Fibroblast of the aortic adventitia (primary cell): ENCODE measurements at places on chromosomes 5 and 9. TPM values are rescaled to one million over a fixed set of nuclear protein-coding genes. Genes with fewer than 3 reads are reported as not detected.

- DNase-seq, result no peak
Observed at GRCh38 chr5:96144289-96144688, 182.6 kb upstream of the ELL2 start.

The RNF20 gene
- total RNA-seq, result 37.7 and 59.9 TPM in 2 replicates

The PPP2R2B gene
- 1.6 TPM in 1 of 2 replicates, not detected in the other for total RNA-seq

GRCh38 chr9:99272836-99273235 is 50.8 kb downstream of the SEC61B start:
- DNase-seq, result no peak

GRCh38 chr5:14110196-14110595 is 32.9 kb upstream of the TRIO start:
- DNase-seq, result peak; percentile 61

DNA sequence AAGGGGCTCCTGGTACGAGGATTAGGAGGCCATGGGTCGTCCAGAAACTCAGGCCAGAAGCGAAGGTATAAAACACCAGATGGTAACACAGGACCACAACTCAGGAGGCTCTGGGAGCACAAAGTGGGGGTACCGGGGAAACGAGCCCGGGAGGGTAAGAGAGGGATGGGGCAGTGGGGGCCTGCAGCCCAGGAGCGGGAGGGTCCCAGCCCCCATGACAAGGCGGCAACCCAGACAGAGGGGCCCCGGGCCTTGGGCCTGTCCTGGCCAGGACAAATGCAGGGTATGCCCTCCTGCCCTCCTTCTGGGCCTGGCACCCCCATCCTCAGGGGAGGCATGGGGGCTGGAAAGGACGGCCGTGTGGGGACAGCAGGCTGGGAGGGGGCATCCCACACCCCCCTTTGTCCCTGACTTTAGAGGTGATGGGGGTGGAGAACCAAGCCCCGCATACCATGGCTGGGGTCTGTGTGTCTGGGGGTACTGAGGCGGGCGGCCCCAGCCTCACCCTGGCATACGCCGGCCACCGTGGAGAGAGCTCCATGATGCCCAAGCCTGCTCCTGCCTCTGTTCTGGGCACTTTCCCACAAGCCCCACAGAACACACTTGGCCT is 47.0 kb upstream of the EXOC3 start:
- DNase-seq, result no peak

- peak; percentile 43 for DNase-seq
Observed at GRCh38 chr9:130114741-130115140, 57.5 kb upstream of the NCS1 start.

DNA sequence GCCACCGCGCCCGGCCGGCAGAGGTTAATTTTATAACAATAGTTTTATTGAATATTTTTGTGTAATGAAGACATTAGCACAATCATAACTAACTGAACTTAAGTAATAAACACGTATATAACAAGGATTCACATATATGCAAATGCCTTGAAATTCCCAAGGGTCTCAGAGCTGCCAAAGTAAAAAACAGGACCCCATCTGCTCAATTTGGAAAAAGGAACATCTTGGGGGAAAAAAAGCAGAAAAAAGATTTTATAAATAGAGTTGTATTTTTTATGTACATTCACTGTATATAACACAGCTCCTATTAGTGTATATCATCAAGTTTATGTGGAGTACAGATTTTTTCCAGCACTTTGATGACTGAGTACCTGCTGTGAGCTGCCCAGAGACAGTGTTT is 366.7 kb downstream of the BRINP1 start:
- no peak for DNase-seq

GRCh38 chr5:12854386-12854785 is 950.1 kb upstream of the CTNND2 start:
- no peak for DNase-seq

The LHX2 gene
- not detected in 2 replicates for total RNA-seq

The WWC1 gene
- total RNA-seq, result 0.45 and 2.7 TPM in 2 replicates

The TXNDC8 gene
- not detected in 2 replicates for total RNA-seq

DNA sequence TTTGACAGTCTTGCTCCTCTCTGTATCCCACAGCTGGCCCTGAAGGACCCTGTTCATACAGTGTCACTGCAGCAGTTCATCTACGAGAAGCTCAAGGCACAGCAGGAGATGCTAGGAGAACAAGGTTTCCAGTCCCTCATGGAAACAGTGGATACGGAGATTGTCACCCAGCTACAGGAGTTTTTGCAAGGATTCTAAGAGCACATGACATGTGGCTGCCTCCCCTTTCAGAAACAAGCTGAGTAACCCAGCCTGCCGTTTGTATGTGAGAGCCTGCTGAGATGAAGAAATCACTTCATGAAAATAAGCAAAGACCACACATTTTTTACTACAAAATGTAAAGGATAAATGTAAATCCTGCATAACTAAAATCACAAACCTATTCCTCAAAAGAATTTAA is 48.5 kb downstream of the LRRC70 start:
- no peak for DNase-seq

The PCDHGB7 gene
- total RNA-seq, result 16.7 and 22.1 TPM in 2 replicates

DNA sequence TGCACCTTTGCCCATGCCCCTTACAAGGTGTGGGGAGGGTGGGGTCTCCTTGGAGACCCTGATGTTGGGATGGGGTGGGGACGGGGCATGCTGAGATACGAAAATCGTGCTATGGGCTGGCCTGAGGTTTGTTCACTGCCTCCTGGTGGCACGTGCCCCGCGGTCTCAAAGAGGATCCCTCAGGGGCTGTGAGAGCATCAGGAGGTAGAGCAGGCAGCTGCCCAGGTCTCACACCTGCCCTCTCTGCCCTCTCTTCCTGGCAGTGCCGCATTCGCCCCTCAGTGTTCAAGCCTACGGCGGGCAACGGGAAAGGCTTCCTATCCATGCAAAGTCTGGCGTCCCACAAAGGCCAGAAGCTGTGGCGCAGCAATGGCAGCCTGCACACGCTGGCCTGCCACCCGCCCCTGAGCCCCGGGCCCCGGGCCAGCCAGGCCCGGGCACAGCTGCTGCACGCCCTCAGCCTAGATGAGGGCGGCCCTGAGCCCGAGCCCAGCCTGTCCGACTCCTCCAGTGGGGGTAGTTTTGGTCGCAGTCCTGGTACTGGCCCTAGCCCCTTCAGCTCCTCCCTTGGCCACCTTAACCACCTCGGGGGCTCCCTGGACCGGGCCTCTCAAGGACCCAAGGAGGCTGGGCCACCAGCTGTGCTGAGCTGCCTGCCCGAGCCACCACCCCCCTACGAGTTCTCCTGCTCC is 6.7 kb downstream of the N4BP3 start:
- DNase-seq, result no peak

DNA sequence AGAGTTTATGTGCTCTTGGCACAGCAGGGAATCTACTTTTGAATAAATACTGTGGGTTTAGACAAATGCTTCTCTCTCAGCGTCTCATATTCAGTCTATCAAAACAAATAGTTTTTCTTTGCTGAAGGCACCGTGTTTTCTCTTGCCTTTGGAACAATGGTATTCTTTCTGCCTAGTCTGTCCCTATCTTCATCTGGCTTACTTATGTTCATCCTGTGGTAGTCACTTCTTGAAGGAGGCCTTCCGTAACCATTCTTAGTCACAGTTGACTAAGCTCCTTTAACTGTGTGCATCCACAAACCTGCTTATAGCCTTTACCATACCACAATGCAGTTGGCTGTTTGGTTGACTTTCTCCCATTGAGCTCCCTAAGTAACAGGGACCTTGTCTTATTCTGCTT is 45.9 kb downstream of the LARP1 start:
- DNase-seq, result peak; percentile 64

DNA sequence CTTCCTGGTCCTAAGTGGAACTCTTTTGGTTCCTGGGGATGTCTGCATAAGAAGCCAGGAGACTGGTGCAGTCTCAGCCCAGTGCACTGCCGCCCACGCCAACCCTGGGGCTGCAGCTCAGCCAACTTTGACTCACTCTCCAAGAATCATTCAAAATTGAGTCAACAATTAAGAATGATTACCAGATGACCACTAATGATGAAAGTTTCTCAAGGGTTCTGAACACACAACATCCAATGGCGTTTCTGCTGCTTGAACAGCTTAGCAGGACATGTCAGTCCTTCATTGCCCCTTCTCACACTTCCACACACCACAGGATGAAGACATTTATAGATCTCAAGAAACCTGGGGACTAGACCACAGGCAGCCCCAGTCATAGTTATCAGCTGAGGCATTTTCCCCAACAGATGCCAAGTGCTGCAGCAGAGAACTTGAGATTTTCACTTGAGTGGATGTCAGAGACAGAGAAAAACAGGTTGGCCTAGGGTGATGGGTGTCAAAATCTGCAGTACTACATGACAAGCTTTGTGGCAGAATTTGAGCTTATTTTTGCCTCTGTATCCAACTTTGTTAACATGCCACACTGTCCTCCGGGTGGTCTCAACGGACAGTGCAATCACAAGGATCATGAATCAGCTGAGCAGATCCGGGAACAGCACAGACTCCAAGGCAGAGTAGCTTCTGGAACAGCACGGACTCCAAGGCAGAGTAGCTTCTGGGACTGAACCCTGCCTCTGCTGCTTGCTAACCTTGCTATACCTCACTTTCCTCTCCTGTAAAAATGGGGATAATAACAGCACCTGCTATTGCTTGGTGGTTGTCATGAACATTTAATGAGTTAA is 356.1 kb downstream of the SPOCK1 start:
- peak; percentile 91 for DNase-seq

GRCh38 chr9:17695482-17695881 is 116.6 kb downstream of the SH3GL2 start:
- DNase-seq, result no peak

- DNase-seq, result peak; percentile 89
Observed at GRCh38 chr5:68114378-68115040, 101.0 kb upstream of the PIK3R1 start.
